ENCODE measurements at places on chromosomes 2 and 18.

- DNase-seq = no peak
Observed at GRCh38 chr2:201985728-201986462, 47.8 kb upstream of the FZD7 start.

DNA sequence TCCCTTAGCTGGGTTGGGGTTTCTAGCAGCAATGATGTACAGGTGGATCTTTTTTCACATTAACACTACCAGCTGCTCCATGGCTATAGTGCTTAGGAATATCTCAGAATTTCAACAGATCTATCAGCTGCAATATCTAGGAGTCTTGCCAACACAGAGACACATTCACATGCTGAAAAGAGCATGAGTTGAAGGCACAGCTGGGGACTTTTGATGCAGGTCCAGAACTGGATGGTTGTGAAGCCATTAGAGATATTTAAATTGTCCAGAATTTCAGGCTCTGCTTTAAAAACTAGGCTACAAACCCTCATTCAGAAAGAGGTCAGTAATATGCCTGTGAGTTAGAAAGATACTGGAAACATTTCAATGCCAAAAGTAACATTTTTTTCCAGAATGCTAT is 122.2 kb upstream of the CCDC195 start:
- DNase-seq = peak; percentile 80

- no peak for DNase-seq
Observed at GRCh38 chr2:69204654-69205053, 182.4 kb downstream of the GFPT1 start.

DNA sequence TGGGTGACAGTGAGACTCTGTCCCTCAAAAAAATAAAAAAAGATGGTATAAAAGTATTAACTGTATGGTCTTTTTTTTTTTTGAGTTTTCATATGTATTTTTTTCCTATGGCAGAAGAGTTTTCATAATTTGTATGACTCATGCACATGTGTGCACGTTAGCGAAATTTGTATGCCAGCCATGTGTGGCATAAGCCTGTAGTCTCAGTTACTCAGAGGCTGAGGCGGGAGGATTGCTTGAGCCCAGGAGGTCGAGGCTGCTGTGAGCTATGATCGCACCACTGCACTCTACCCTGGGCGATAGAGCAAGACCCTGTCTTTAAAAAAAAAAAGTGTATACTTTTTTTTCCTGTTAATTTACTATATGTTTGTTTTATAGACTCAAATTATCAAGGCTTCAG is 160.8 kb downstream of the TGIF1 start:
- DNase-seq = no peak

DNA sequence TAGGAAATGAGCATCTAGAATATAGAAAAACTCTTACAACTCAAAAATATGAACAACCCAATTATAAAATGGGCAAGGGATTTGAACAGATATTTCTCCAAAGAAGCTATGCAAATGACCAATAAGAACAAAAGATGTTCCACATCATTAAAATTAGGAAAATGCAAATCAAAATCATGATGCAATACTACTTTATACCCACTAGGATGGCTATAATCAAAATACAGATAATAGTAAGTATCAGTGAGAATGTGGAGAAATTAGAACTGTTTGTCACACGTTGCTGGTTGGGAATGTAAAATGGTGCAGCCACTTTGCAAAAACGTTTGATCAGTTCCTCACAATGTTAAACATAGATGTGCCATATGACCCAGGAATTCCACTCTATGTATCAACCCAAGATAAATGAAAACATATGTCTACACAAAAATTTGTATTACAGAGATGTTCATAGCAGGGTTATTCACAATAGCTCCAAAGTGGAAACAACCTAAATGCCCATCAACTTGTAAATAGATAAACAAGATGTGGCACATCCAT is 558.4 kb downstream of the SLC4A3 start:
- DNase-seq = no peak

- DNase-seq = no peak
Observed at GRCh38 chr2:219399716-219400478, 12.2 kb upstream of the DNPEP start.

GRCh38 chr2:239522002-239522739 is 121.4 kb upstream of the HDAC4 start:
- no peak for DNase-seq

- no peak for DNase-seq
Observed at GRCh38 chr2:75676464-75676863, 29.9 kb downstream of the MRPL19 start.

DNA sequence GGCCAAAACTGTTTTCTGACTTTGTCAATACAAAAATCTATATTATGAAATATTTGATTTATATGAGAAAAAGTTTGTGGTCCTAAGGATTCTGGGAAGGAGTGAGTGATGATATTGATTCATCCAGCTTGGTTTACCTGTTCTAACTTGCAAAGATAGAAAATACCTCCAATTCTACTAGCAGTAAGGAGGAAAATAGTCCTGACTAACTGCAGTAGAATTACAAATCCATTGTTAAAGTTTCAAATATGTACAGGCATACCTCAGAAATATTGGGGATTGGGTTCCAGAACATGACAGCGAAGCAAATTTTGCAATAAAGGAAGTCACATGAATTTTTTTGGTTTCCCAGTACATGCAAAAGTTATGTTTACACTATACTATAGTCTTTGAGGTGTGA is 158.8 kb upstream of the CYRIA start:
- no peak for DNase-seq

- DNase-seq = peak; percentile 73
Observed at GRCh38 chr18:48493434-48494230, 45.2 kb upstream of the CTIF start.

GRCh38 chr2:66701656-66702055 is 266.7 kb downstream of the MEIS1 start:
- DNase-seq = no peak

- DNase-seq = no peak
Observed at GRCh38 chr2:234983011-234983726, 31.4 kb downstream of the SH3BP4 start.

DNA sequence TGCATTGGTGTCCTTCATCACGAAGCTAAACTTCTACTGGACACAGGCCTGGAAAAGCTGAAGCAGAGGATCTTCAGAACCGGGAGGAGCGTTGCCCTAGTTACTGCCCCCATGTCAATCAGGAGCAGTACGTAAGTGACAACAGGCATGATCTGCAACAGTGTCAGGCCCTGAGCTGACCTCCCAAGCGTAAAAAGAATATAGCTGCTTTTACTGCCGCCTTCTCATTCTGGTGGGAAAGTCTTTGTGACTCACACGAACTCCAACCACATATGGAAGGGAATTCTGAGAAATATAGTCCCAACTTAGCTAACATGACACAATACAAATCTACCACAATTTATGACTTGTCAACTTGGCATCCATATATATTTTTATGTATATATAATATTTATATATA is 1007.7 kb upstream of the CDH2 start:
- no peak for DNase-seq

DNA sequence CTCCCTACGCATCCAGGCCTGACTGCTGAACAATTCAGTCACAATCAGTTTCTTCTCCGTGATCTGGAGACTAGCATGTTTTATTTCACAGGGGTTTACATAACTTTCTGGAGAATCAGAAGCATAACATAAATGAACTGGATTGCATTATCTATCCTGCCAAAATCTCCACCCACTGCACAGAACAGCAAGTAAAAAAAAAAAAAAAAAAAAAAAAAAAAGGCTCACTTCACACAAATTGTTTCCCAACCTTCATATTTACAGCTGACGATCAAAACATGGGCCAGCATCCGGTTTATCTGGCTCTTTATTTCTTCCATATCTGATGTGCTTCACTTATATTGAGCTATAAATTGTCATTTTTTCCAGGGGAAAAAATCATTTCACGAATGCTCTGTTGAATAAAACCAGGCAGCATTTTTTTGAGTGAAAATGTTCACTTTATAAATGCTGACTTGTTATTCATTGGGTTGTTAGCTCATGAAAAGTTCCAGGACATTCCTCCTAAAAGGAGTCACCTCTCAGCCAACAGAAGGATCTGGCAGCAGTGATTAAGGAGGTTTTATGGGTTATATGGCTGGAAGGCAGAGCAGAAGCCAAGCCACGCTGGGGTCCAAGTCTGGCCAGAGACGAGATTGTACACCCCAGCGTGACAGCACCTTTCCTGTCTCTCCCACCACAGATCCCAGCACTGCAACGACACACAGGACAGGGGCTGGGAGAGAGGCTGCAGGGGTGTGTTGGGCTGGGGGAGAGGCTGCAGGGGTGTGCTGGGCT is 51.2 kb upstream of the GLI2 start:
- DNase-seq = peak; percentile 86

GRCh38 chr2:39524061-39524460 is 87.0 kb upstream of the MAP4K3 start:
- DNase-seq = peak; percentile 49

GRCh38 chr18:56166914-56167313 is 471.5 kb downstream of the TXNL1 start:
- DNase-seq = no peak

DNA sequence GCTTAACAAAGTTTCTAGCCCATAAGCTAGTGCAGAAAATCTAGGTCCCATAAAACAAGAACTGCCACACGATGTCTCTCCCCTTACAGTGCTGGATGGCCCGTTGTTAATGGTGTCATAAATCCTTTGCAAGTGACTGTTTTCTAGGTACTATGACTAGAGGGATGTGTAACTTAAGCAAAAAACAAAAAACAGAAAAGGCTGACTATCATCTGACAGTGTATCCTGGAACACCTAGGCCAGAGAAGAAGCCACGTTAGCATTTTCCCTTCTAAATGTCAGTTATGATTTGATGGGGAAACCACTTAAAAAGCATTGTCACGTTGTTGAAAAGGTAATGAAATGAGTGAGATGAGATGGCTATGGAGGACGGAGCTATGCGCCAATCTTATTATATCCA is 2.4 kb downstream of the CASP8 start:
- DNase-seq = no peak

DNA sequence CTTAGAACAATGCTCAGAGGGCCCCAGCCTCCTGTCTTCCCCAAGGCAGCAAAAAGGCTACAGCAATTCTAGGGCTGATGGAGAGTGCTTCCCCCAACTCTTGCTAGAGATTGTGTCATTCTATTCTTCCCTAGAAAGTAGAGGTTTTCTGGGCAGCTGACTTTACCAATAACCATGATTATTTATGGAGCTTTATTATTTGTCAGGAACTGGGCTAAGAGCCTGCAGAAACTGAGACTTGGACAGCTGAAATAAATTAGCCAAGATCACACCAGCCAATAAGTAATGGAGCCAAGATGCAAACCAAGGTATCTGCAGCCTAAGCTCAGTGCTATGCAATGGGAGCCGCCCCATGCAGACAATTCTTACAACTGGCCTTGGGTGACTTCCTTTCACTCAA is 84.8 kb downstream of the CCBE1 start:
- peak; percentile 100 for DNase-seq

GRCh38 chr2:160429248-160430000 is 64.2 kb downstream of the RBMS1 start:
- DNase-seq = peak; percentile 87

- peak; percentile 59 for DNase-seq
Observed at GRCh38 chr2:135256531-135257260, 204.6 kb downstream of the RAB3GAP1 start.

DNA sequence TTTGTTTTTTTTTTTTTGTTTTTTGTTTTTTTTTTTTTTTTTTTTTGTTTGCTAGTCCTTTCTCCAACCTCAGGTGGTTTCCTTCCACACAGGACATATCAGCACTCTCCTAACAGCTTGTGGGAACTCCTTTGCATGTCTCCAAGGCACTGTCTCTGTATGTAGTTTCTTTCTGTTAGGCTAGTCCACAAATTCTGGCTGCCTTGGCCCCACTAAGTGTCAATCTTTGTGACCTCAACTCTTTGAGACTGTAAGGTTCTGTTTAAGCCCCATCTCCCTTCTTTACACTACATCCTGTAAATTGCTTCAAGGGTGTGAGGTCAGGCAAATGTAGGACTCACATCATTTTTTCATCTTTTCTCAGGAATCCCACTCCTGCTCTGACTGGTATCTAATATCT is 85.1 kb downstream of the NCOA1 start:
- DNase-seq = no peak

DNA sequence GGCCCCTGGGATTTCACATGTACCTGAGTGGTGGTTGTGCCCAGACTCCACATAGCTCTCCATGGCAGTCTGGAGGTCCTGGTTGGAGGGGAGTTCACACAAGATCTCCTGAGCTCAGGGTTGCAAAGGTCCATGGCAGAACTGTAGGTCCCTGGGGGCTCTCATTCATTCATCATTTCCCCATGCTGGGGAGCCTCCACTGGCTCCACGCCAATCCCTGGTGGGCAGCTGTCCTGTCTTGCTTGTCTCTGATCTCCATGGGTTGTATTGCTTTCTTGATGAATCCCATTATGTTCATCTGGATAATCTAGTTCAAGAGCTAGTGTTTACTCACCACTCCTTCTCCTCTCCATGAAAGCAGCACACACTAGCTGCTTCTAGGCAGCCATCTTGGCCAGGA is 42.4 kb downstream of the ZSWIM2 start:
- no peak for DNase-seq

DNA sequence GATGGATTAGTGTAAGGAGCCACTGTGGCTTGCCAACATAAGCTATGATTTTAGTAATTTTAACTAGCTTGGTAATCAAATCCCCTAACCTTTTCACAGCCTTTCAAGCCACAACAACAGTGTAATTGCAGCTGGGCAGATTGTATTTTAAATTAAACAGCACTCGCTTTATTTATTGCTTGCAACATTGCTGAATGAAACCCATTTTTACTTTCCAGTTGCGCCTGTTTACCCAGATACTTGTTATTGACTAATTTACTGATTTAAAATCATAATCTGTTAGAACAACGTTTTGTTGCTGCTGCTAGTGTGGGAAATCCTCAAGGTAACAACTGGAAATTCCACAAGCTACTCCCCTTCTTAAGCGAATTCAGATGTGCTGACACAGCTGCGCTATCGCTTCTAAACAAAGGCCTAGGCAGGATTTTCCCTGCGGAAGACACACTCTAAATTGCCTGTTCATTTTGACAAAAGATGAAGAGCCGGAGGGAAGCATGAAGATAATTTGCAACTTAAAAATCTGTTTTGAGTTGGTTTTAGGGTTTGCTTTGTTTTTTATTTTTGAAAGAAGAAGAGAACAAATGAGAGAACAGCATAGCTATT is 283.9 kb downstream of the ALPK2 start:
- no peak for DNase-seq

- DNase-seq = no peak
Observed at GRCh38 chr2:161843936-161844335, 219.7 kb downstream of the SLC4A10 start.

GRCh38 chr2:12442476-12442847 is 274.3 kb upstream of the TRIB2 start:
- peak; percentile 55 for DNase-seq

DNA sequence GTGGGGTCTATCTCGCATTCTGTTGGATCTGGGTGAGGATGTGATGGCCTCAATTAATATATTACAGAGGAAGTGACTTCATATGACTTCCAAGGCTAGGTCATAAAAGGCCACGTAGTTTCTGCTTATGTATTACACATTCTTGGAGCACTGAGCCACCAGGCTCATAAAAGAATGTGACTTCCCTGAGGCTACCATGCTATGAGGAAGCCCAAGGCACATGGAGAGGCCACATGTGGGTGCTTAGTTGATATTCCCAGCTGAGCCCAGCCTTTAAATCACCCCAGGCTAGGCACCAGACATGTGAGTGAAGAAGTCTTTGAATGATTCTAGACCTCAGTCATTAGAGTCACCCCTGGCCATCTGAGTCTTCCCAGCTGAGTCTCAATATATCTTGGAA is 13.3 kb upstream of the REEP1 start:
- no peak for DNase-seq

GRCh38 chr2:28224648-28225472 is 167.8 kb upstream of the FOSL2 start:
- DNase-seq = peak; percentile 96

- DNase-seq = peak; percentile 41
Observed at GRCh38 chr2:26503231-26503880, 25.4 kb upstream of the OTOF start.

GRCh38 chr2:144518748-144519596 is 947 bp downstream of the ZEB2 start:
- DNase-seq = peak; percentile 39
